Kidney glomerular epithelial cell (primary cell): ENCODE measurements at places on chromosomes 12 and 14.

DNA sequence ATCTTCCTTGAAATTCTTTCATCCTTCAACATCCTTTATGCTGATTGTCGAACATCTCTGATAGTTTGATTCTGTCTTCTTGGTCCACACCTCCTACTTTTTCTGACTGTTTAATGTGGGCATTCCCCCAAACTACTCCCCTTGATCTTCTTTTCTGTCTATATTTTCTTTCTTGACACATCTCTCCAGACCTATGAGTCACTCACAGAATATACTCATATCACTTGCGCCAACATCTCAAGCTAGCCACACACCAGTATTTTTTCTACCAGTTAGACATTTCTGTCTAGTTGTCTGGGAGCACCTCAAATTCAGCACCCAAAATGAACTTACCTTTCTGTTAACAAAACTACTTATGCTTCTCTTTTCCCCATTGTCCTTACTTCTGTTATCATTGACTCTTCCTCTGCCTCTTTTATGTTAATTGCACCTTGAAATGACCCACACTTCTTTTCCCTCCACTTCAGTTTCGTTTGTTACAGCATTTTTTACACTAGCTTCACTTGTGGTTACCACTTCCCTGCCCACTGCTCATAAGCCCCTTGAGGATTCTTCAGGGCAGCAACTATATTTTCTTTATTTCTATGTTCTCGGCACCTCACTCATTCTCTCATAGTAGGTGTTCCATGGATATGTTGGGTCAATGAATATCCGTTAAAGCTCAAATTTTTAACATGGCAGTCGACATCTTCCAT, 33.5 kb downstream of the TSHR start:
- peak; percentile 14 for DNase-seq

- no peak for DNase-seq
These were observed 79.9 kb upstream of the SYT10 start for GRCh38 chr12:33519566-33519965.

- DNase-seq: no peak
These were observed 6.1 kb upstream of the LRTM2 start for GRCh38 chr12:1814266-1814665.

GRCh38 chr12:76544601-76545261, 14.8 kb downstream of the OSBPL8 start:
- DNase-seq: no peak

DNA sequence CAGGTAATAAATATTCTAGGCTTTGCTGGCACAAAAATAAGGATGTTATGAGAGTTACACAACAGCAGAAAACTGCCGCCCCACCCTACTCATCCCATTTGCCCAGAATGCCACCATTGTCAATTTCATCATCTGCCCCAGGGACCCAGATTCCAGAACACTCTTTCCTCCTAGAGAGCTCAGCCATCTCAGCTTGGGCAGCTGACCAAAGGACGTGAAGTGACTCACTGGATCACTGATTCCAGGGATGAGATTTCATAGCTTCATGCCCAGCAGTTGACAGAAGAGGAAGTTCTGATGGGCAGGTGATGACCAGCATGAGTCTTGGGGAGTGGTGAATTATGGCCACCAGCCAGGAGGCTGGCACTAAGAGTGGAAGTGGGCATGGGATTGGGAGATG, 450.3 kb downstream of the RMST start:
- DNase-seq: no peak

- no peak for DNase-seq
These were observed 67.6 kb downstream of the ARF6 start for GRCh38 chr14:49960453-49960852.

DNA sequence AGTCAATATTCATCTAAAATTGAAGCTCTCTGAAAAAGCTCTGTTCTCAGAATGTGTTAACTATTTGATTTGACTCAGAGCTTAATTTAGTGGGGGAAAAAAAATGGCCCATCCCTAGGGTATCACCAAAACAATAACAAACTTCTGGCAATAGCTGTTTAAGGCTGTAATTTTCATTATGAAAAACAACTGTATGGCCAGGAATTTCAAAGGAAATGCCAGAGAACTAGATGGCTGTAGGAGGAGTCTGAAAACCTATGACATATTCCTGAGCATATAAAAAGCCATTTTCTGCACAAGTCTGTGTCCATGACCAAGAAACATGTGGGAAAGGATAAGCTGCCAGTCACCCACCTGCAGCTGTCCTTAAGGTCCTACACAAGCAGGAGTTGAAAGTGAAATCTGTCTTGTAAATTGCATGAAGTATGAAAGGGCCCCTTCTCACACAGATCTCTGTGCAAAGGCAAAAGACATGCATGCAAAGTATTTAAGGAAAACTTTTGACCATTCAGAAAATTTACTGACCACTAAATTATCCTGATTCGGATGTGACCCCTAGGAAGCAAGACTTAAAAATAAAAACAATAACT, 299.1 kb downstream of the BTG1 start:
- no peak for DNase-seq

DNA sequence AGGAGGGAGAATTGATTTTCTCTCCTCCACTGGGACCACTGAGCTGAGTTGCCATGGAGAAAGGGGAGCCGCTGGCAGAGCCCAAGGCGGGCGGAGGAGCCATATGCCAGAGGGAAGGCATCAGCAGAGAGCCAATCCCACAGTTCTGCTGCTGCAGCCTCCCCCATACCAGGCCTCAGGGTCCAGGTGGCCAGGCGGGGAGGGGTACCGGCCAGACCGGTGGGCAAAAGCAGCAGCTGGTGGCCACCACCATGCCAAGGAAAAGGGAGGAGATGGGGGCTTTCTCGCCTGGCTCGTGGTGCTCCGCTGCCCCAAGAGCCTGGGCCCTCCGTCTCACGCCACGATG, 72.8 kb downstream of the PITPNM2 start:
- no peak for DNase-seq

DNA sequence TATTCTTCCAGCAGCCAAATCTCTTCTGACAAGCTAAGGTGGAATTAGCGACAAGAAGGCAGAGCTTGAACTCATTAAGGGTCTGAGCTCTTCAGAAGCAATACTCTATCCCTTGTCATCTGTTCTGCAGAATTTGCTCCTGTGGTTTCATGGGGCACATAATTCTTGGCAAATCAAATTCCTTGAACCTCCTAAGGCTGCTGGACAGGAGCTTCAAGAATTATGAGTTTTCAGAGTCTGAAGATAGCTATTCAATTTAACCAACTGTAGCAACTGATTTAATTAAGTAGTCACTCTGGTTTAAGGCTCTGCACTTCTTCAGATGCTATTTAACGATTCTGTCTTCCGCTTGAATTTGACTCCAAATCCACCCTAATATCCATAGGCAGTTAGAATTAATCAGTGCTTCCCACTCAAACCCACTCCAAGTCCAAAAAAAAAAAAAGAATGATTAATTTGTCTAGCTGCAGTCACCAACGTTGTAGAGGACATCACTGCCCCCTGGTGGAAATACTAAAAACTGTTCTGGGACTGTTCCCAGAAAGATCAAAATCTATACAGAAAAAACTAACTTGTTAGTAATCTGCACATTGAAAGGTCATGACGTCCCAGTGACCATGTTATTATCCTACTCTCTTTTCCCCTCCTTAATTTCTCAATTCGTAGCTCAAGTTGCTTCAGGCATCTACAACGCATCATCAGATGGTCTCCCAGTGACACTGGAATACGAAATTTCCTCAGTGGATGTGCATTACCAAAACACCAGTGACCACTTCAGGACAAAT, 169.9 kb downstream of the KIF21A start:
- peak; percentile 57 for DNase-seq

- DNase-seq: peak; percentile 19
These were observed 20.5 kb downstream of the SOAT2 start for GRCh38 chr12:53123578-53124351.

DNA sequence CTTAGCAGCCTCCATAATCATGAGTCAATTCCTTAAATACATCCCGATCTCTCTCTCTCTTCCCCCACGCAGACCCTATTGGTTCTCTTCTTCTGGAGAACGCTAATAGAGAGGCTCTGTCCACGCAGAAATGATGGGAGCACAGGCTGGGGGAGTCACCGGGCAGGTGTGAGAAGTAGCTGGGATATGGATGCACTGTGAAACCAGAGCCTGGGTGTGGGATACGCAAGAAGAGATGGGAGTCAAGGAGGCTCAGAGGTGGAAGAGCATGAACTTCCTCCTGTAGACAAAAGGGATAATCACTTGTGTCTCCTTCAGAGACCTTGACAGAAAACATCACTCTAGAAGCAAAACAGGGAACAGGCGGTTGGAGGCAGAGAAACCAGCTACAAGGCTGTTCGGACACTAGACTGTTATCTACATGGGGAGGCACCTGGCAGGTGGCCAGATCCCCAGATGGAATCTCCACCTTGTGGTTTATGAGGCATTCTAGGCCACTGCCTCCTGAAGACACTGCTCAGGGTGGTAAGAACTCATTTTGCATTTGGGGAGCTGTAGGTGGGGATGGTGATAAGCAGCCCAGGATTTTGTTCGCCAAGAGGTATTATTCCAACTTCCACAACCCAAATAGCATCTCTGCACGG, 7.2 kb upstream of the SELPLG start:
- DNase-seq: peak; percentile 13

- DNase-seq: peak; percentile 33
These were observed 8.7 kb downstream of the MARK3 start for GRCh38 chr14:103393676-103394626.

- no peak for DNase-seq
These were observed 11.2 kb upstream of the FKBP11 start for GRCh38 chr12:48936379-48936979.

GRCh38 chr12:97545804-97546203, 83.2 kb downstream of the RMST start:
- DNase-seq: no peak

DNA sequence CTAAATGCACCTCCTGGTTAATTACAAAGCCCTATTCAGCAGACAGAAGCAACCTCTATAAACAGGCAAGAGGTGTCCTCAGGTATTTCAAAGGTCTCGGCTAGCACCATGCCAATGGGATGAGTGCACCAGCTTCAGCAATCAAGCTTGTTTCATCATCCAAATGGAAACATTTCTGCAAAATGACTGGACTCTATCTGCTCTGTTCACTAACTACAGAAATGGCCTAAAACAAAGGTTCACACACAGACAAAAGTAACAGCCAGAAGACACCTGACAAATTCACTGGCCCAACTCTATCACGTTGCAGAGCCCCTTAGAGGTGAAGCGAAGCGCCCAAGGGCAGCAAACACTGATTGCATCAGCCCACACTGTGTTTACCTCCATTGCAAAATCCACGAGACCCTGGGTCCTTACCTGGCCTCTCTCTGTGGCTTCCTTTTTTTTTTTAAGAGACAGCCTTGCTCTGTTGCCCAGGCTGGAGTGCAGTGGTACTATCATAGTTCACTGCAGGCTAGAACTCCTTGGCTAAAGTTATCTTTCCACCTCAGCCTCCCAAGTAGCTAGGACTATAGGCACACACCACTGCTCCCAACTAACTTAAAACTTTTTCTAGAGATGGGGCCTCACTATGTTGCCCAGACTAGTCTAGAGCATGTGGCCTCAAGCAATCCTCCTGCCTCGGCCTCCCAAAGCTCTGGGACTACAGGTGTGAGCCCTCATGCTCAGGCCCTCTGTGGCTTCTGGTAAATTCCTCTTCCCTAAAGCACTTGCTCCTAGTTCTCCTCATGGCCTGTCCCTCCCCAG, 8.5 kb upstream of the SYNE3 start:
- DNase-seq: peak; percentile 39

GRCh38 chr14:72476657-72477499, 417.0 kb downstream of the DPF3 start:
- peak; percentile 87 for DNase-seq
